ENCODE measurements at places on chromosomes 2 and 18.

DNA sequence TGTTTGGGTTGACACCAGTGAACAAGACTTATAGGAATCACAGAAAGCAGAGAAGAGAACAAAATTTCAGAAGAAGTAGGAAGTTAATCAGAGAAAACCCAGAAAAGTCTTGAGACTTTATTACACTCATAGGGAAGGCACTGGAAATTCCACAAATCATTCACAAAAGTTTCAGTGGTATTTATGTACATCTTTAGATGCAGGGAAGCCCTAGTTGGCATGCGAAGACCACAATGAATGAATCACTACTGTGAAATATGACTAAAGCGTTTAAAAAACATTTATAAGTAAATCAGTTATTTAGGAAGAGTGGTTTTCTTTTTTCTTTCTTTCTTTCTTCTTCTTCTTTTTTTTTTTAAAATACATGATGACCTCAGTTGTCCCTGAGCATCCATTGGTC is 105.1 kb downstream of the NUP35 start:
- no peak for DNase-seq

DNA sequence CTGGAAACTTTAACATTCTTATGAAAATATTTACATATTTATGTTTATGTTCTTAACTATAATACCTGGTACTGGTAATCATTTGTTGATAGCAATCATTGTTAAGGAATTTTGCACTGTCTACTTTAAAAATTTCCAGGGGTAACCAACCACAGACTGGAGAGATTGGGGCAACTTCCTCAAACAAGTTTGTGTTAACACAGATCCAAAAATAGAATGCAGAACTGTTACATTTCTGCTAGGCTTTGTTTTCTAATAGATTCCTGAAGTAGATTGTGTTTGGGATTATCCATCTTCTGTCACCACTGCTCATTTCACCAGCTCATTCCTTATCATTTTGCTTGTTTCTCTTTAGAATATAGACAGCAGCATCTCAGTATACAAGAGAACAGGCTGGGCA is 23.7 kb downstream of the RNF125 start:
- no peak for DNase-seq

- no peak for DNase-seq
These were observed 134.5 kb downstream of the NAPG start for GRCh38 chr18:10660179-10660884.

- no peak for DNase-seq
These were observed 146.5 kb downstream of the SH3BP4 start for GRCh38 chr2:235098269-235098668.

GRCh38 chr18:48733643-48734253 is 194.9 kb downstream of the CTIF start:
- no peak for DNase-seq

GRCh38 chr2:60555783-60556139 is 2.3 kb upstream of the BCL11A start:
- DNase-seq = no peak

DNA sequence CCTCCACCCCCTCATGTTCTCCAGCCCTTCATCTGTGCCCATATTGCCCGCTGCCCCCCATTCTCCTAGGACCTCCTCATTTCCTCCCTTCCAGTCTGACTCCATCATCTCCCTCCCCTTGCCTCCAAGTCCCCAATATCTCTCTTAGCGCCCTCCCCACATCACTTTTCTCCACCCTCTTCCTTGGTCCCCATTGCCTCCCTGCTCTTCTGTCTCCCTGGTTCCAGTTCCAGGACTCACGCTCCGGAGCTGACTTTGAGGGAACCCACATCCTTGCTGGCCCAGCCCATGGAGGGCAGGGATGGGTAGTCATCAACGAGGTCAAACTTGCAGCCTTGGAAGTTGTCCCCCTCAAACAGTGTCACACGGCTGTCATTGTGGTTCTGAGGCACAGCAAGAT is 2.6 kb downstream of the CRYBA2 start:
- no peak for DNase-seq

DNA sequence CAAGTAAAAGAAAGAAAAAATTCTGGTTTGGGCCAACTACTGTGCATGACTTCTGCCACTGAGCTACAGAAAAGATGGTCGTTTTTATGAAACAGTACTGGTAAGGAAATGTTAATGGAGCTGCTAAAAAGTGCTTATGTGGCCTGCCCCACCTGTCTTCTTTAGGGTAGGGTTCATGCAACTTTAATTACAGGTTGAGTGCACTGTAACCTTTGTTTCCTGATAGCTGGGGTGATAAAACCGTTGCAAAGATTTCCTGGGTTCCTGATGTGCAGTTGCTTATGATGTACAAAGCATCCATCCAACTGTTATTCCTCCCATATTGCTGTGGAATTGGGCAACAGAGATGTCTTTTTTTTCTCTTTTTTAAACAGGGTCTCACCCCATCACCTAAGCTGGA is 34.3 kb upstream of the PUM2 start:
- no peak for DNase-seq

GRCh38 chr2:16671760-16672159 is 6.1 kb upstream of the CYRIA start:
- DNase-seq = no peak

All from stimulated activated CD4-positive, alpha-beta T cell treated with anti-CD3 and anti-CD28 coated beads, Interleukin-12 subunit alpha, Interleukin-12 subunit beta, amount 100 ng/mL, for 4 hours (primary cell).